ENCODE measurements at places on chromosomes 3 and 15.

GRCh38 chr15:63180746-63181145 lies 8.7 kb upstream of the RAB8B start:
- DNase-seq, result no peak

GRCh38 chr3:189507856-189508255 lies 123.3 kb upstream of the TP63 start:
- no peak for DNase-seq

- DNase-seq, result no peak
Observed at GRCh38 chr15:85142312-85142711, 160.7 kb downstream of the PDE8A start.

- DNase-seq, result peak; percentile 47
Observed at GRCh38 chr15:56765251-56765650, 31.9 kb upstream of the ZNF280D start.

DNA sequence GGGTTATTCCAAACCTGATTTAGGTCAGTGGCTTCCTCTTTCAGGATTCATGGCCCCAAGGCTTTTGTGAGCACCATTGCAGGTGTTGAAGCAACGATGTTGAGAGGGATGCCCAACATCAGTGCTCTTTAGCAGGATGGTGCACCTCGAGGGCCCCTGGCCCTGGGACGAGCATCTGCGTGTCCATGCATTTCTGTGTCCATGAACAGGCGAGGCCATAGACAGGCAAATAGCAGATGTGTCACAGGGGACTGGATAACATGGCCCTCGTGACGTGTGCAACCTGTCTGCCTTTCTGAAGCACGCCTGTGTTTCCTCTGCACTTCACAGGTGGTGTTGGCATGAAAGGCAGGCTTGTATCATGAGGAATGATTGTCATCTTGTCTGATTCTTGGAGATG lies 132.3 kb downstream of the SNRPN start:
- no peak for DNase-seq

DNA sequence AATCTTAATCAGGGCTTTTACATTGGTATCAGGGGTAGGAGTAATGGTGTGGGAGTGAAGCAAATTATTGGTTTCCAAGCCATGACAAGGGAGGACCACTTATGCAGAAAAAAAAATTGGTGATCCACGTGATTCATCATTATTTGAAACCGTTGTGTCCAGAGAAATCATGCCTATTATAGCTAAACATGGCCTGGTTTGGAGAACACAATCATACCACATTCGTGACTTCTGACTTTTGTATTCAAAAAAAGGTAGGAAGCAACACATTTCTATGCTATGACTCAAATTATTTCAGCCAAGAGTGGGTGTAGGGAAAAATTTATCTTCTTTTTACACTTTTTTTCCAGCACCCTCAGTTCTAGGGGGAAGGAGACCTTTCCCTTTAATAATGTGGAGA lies 924.3 kb upstream of the GBE1 start:
- no peak for DNase-seq

DNA sequence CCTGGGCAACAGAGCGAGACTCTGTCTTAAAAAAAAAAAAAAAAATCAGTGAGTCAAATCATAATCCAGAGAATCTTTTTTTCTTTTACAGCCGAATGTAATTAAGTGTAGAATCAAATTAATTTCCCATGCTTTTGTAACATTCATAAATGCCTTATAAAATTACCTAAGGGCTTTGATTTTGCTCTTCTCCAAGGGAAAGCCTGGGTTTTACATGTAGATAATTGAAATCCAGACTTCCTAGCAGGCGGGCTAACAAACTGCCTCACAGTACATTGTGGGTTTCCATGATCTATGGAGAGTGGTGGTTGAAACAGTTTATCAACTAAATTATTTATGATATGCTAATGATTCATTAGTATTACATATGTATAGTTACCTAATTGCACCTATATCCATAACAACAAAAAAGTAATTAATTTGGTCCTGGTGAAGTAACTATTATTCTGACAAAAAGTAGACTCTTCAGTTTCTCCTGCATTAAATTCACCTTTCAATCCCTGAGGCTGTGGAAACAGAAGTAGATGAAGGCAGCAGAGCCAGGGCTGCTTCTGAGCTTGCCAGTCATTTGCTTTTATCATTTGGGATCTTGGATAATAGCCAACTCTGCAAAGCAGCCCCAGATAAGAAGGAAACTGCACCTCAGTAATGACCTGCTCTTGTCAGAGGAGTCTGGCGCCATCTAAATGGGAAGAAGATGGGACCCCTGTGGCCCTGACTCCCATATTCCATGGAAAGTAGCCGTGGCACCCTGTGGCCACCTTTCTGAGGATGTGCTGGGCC lies 9.5 kb downstream of the CCR9 start:
- DNase-seq, result no peak

GRCh38 chr15:40282869-40283614 lies at the start of gene ANKRD63:
Gene ANKRD63 (minus strand): TSS chr15:40283064. CDS start chr15:40282586, 478 bp downstream.
- no peak for DNase-seq

DNA sequence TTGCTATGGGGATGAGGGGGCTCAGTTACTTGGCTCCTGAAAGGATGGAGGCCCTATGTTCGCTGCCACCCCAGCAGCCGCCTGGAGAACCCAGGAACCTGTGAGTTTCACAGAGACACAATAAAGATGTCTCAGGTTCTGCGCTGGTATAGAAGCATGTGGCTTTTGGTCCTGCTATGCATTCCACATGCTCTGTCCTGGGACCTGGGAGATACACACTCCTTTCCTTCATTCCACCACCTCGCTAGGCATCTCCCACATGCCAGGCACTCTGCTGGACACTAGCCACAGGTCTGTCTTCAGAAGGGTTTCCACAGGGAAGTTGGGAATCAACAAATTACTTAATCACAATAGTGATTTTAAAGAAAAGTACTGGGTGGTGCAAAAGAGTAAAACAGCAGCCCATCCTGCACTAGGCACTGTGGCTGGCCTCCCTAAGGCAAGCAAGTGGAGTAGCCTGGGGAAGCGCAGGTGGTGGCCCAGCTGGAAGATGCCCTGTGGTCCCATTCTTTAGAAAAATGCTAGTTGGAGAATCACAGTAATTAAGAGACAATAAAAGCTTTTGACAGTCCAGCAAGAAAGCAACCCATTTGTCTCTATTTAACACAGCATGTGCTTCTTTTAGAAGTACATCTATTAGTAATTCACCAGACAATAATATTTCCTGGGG lies 408.9 kb upstream of the WNT5A start:
- DNase-seq, result no peak

DNA sequence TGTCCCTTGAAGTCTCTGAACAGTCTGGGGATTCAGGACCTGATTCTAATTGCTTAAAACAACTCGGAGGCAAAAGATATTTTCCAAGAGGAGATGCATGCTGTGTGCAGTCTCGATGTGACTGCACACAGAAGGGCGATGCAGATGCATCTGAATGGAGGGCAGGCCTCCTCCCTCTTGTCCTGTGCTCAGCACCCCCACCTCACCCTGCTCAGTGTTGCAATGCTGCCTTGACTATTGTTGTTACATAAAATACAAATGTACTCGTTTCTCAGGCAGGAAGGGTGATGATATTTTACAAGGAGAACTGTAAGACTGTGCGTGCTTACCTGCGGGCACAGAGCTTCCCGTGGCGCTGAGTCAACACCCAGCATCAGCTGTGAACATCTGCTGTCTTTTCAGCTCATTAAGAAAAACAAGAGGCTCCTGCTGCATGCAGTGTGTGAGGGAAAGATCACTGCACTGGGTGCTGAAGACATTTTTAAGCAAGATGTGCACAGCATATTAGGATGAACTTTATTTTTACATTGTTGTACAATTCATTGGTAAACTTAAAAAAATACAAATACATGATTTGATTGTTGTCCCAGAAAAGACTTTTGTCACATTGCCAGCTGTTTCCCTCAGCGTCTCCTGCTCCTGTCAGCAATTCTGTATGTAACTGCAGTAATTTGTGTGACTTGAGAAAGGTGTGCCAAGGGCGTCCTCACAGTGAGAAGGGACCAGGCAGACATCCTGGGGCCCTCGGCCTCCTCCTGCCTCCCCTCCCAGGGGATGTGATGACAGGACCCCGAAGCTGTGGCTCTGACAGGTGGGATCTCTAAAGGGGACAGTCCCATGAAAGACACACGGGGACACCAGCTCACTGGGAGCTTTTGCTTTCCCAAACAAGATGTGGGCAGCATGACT lies 56.3 kb upstream of the RPL32 start:
- DNase-seq, result no peak

- DNase-seq, result no peak
Observed at GRCh38 chr3:150495149-150495548, 51.1 kb downstream of the SERP1 start.

- no peak for DNase-seq
Observed at GRCh38 chr3:152902141-152902669, 67.3 kb downstream of the P2RY1 start.

- no peak for DNase-seq
Observed at GRCh38 chr3:94185753-94186152, 122.9 kb downstream of the NSUN3 start.

DNA sequence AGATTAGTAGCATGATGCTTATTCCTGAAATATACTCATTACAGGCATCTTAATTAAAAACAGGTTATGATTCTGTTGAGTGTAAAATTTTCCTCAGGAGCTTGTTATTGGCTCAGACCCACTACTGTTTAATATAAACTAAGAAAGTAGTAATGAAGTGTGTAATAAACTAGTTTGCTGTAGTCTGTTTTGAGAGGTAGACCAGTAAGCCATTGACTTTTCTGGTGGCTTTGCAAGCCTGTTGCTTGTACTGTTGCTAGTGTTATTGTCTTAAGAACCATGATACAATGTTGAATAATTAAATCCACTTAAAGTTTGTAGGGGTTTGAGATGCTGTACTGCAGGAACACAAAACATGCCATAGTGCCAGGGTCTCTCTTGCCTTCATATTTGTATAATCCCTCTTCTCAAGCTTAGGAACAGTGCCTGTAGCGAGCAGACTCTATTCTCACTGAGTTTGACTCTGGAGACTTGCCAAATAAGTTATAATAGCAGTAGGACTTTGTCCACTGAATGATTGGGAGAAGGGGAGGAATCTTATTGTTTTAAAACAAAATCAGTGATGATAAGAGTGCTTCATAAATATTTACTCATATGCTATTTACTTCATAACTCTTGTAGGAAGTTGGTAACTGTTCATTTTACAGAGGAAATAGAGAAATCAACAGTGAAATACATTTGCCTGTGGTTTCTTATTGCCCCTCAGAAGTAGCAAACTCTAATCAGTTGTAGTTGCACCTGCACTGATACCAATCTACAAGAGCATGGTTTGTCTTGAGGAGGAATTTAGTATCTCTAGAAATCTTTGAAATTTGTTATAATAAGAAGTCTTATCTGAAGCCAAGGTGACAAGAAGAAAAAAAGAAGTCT lies 13.4 kb downstream of the TCF12 start:
- DNase-seq, result peak; percentile 45

DNA sequence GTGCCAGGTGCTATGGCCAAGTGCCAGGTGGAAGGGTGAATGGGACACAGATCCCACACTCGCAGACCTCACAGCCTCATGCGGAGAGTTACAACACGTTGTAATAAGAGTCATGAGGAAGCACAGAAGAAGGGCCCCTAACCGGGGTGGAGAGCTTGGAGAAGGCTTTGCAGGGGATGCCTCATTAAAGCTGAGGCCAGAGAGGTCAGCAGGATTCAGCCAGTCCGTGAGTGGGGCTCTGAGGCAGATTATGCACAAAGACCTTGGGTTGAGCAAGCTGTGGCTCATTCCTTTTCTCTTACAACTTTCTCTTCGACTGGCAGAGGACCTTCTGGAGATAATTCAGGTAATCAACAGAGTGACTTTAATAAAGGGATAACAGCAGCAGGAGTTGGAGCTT lies 65.3 kb upstream of the SNRK start:
- no peak for DNase-seq

GRCh38 chr3:150349314-150350097 lies 58.6 kb upstream of the TSC22D2 start:
- DNase-seq, result no peak

GRCh38 chr15:95409626-95410310 lies 920.7 kb upstream of the NR2F2 start:
- no peak for DNase-seq

GRCh38 chr3:161316006-161316689 lies 55.2 kb downstream of the SPTSSB start:
- no peak for DNase-seq

DNA sequence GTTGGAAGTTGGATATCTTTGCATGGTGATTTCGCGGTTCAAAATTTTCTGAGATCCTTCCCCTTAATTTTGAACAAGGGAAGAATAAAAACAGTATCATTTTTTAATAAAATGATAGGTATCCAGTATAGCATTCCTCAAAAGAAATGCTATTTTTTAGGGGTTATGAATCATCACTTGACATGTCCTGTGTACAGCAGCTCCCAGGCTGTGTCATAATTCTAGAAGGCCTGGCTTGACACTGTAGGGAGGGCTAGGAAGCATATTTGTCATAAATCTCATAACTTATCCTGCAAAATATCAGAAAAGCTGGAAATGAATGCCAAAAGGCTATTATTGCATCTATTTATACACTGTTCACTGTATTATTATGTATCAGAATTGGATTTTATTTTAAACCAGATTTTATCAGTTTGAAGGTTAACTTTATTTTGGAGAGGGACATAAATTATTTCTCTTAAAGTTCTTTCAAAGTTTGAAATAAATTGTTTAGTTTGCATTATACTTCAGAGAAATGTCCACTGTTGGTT lies 539.1 kb upstream of the ROBO2 start:
- no peak for DNase-seq

DNA sequence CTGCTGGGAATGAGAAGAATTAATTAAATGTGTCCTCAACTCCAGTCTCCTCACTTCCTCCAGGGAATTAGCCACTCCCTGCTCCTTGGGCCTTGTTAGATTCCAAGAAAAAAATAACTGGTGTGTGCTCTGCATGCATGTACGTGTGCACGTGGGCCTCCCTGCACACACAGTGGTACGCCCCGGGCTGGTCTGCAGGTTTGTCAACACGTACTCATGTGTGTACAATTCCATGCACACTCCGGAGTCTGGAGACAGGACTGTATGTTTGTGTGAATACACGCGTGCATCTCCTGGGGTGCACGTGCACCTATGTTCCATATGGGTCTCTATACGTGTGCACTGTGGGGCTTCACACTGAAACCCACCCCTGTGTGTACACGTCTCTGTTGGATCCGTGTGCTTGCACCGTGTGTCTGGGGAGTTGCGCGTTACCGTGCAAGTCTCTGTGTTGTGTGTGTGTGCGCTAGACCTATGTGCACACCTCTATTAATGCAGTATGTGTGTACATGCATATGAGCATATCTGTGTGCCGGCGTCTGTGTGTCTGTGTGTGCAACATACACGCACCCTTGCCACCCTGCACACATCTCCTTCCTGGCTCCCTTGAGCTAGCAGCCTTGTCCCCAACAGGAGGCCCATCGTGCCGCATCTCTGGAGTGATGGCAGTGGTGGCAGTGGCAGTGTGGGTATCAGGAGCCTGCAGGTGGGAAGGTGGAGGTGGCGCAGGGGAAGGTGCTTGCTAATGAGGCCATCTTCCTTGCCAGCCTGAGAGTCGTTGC lies 210.1 kb downstream of the TBC1D2B start:
- no peak for DNase-seq

DNA sequence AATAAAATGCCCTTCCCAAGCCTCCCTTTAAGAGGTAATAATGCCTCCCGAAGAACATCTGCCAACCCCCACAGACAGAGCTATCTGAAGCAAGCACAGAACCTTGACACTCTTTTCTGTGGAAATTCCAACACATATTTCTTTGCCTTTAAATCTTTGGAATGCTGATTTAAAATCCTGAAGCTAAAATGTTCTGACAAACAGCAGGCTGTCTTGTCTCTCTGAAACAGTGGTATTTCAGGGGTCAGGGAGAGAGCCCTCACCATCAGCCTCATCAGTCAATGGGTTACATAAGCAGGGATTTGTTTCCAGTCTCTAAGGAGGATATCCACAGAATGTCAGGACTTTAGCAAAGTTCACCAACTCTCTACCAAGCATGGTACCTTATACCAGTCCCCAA lies 27.8 kb upstream of the ARHGEF3 start:
- no peak for DNase-seq

Measured in DND-41 (cell line).